ENCODE measurements at places on chromosomes 7 and 10. TPM values are rescaled to one million over a fixed set of nuclear protein-coding genes. Genes with fewer than 3 reads are reported as not detected.

DNA sequence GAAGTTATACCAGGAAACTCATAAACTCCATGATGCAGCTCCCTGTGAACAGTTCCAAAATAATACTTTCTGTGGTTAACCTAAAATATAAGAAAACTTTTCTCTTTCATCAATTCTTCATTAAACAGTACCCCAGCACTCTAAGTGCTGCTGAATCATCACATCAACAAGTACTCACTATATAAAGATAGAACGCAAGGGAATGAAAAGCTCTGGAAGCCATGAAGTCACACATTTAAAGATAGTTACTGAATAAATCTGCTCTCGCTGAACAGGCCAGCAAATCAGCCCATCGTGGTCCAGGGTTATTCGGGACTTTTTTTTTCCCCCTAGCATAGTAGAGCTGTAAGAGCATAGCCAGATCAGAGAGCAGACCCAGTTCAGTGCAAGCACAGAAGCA is 254.3 kb downstream of the IPMK start:
- DNase-seq = no peak

Gene MGMT
- total RNA-seq = 12.5 TPM

Gene CYP2C9
- not detected for total RNA-seq

DNA sequence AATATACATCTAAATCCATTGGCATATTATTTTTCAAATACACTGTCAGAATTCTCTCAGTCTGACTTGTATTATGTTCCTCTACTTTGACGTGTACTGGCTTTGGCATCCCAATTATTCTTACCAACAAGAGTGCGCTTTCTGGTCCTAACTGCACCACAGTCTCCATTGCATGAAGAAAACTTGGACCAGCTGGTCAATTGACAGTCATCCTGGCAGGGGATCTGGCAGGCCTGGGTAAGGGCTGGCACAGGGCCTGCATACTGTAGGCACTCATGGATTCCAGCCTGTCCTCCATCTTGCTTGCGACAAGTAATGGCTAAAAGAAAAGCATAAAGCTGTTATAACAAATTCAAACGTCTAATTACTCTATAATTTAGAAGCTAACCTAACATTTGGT is 384.9 kb downstream of the THSD7A start:
- DNase-seq = no peak

- no peak for DNase-seq
These were observed 21.3 kb upstream of the AKR1B1 start for GRCh38 chr7:134480202-134480601.

Gene GRM8
- total RNA-seq = 2.9 TPM

DNA sequence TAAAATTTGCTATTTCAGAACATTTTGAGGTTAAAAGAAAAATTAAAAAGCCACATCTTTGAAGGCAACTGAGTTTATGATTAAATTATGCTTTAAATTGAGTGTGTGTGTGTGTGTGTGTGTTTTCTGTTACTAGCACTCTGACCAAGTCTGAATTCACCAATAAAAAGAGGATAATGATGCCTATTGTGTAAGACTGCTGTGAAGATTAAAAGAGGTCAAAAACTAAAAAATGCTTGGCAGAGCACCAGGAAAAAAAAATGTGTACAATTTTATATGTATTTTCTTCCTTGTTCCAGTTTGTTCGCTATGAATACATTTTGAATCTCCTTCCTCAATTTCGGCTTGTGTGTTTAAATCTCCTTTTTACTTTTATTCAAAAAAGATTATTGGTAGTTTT is 316.6 kb upstream of the MAGI2 start:
- no peak for DNase-seq

DNA sequence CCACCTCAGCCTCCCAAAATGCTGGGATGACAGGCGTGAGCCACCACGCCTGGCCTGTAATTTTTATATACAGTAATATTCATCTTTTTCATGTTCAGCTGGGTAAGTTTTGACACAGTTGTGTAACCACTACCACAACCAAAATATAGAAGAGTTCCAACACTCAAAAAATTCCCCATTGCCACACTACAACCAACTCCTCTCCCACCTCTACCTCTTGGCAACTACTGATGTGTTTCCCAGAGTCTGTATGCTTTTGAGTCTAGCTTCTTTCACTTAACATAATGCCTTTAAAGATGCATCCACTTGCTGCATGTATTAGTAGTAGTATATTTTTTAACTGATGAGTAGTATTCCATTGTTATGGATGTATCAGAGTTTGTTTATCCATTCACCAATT is 90.7 kb downstream of the SRPK2 start:
- no peak for DNase-seq

- DNase-seq = no peak
These were observed 502.4 kb downstream of the GRID1 start for GRCh38 chr10:85864173-85864549.

DNA sequence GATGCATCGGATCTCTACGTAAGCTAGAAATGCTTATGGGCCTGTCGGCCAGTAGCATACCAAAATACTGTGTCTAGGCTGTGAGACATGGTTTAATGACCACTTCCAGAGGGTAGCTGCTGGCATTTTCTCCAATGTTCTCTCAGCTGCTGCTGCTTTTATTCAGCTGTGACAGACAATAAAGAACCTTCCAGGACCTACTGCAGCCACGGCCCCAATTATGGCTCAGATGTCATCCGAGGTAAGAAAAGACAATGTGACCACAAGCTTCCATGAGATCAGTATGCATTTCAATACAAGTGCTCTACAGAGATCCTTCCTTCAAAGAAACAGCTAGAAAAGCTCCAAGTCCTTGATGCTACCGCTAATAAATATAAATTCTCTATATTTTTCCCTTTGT is 256.2 kb downstream of the SDHAF3 start:
- no peak for DNase-seq

GRCh38 chr7:99987846-99988245 is 12.0 kb upstream of the AZGP1 start:
- no peak for DNase-seq

Gene SPDYE1
- total RNA-seq = not detected

Gene SSBP1
- 516 TPM for total RNA-seq

DNA sequence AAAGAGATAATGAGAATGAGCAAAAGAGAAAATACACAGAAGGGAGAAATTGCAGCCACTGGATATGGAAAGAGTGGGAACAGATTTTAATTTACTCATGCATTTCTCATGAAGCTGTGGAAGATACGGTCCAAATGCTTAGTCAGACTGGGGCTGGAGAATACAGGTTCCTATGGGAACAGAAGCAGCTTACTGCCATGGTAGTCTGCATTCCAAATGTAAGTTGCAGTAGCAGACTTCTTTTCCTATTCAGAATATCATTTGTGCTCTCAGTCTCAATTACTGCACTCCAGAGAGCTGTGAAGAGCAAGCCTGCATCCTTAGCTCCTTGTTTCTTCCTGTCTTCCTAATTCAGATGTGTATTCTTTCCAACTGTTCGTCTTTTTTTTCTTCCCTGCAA is 190.8 kb upstream of the TMEM196 start:
- DNase-seq = no peak

Gene CALML3
- total RNA-seq = not detected

DNA sequence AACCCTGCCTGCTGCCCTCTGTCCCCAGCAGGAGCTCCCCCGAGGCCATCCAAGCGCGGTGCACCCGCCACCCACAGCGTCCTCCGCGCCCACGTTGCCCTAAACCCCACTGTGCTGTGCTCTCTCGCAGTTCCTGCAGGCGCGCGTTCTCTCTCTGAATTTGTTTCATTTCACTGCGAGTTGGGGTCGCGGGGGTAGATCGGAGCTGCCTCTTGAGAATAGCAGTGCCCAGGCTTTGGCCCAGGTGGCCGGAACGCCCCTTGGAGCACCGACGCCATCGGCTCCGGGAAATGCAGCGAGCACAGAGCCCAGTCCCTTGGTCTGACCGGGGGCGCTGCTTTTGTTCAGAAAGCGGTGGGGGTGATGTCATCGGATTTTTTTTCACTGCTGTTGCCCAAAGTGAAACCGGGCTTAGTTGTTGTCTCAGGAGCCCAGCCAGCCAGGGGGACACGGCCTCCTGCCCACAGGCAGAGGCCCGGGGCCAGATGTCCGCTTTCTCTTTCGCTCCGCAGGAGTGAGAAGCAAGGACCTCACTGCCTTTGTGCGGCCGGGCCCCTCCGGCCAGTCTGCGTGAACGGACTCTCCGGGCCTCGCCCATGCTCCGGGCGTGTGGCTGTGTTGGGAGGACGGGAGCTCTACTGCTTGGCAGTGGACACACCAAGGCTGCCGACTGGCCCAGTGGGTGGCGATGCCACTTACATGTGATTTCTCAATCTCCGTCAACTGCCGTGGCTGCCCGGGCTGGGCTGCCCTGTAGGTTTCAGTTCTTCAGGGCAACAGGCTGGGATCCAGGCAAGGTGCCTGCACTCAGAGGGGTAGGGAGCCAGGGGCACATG is 43.1 kb downstream of the FOXK1 start:
- peak; percentile 96 for DNase-seq

DNA sequence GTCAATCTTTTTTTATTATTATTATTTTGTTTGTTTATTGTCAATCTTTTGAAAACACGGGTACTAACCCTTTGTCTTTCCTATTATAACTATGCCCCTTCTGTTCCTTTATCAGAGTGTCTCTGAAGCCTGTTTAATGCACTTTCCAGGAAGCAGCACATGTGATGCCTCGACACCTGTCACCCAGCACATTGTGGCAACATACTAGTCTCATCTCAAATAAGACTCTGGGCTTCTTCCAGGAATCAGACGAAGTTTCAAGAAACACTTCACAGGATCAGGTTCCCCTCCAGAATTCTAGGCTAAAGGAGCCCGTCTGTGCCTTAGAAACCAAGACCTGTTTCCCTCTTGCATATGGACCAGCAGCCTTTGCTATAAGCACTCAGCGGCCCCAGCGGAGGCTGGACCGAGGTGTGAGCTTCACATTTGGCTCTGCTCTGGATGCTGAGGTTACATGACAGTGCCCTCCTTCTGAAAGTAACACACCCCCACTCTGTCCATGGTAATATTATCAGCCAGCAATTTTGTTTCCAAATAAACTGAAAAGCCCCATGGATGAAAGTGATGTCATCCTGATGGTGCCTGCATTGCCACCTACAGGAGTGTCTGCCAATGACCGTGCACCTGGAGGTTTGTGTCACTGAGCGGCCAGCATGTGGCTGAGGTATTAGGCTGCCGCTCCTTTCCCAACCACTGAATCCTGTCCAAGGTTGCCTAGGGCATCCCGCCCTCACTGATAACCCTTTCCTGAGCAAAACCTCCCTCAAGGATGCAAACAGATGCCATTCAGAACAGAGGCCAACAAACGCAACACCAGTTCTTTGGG is 38.1 kb downstream of the MKI67 start:
- DNase-seq = peak; percentile 42

- DNase-seq = no peak
These were observed 2.0 kb upstream of the GTPBP4 start for GRCh38 chr10:986137-986825.

- DNase-seq = no peak
These were observed 1.4 kb upstream of the TRA2A start for GRCh38 chr7:23533238-23533604.

- no peak for DNase-seq
These were observed 26.0 kb downstream of the CABCOCO1 start for GRCh38 chr10:61688551-61689308.

DNA sequence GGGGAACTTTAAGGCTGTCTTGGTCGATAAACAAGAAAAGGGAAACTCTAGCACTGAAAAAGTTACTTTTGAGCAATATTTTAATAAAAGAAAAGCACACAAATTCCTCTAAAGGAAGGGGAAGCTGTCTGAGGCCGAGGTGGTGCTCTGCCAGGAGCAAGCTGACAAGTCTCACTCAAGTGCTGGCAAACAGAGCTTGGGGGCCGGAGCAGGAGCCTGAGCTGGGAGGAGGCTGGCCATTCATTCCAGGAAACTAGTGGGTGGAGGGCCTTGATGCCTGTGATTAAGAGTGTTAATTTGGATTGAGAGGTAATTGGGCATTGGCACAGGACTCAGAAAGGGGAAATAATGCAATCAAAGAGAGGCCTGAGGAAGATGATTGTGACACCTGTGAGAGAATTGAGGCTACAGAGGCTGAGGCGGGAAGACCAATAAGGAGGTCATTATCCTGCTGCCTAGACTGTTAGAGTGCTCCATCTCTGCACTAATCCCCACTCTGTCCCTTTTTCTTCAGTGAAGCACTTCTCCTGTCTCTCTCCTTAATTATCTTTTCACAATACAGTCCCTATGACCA is 154.9 kb upstream of the COL1A2 start:
- DNase-seq = no peak
